ENCODE measurements at places on chromosomes 1 and 21.

GRCh38 chr1:212699625-212700222 lies at the start of gene BATF3:
Gene BATF3 (minus strand): TSS chr1:212699840. CDS start chr1:212699762, 78 bp downstream.
- DNase-seq = no peak

- DNase-seq = no peak
Measured at GRCh38 chr1:67530071-67530470, 99.9 kb upstream of the SERBP1 start.

GRCh38 chr1:82567348-82567747 lies 766.6 kb downstream of the ADGRL2 start:
- DNase-seq = no peak

DNA sequence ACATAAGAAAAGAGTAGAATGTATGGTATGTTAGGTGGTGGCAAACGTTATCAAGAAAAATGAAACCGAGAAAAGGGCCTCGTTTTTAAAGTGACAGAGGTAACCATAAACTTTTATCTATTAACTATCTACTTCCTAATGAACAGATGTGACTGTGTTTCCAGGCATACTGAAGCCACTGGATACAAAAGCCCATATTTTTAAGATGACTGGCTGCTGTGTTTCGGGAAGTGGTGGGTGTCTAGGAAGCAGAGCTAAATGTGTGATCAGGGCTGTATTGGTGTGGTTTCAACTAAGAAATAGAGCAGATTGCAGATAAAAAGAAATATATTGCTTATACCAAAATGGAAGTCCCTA lies 71.8 kb downstream of the CHRM3 start:
- DNase-seq = no peak

GRCh38 chr1:95384567-95384966 lies 150.6 kb downstream of the RWDD3 start:
- peak; percentile 10 for DNase-seq

- DNase-seq = no peak
Measured at GRCh38 chr1:103917795-103918194, 168.1 kb downstream of the AMY1C start.

DNA sequence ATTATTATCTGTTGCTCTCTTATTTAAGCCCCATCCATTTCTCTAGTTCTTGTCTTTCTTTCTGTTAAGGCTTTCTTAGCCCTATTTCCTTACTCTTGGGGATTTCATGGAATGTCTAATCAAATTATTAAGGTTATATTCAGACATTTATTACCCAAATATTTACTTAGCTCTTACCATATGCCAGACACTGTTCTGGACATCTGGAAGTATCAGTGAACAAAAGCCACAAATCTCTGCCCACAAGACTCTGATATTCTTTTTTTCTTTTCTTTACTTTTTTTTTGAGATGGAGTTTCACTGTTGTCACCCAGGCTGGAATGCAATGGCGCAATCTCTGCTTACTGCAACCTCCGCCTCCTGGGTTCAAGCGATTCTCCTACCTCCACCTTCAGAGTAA lies 74.3 kb upstream of the NBL1 start:
- DNase-seq = peak; percentile 33

GRCh38 chr1:167401260-167401873 lies 117.0 kb downstream of the CD247 start:
- DNase-seq = peak; percentile 23

- no peak for DNase-seq
Measured at GRCh38 chr1:61869691-61870109, 127.4 kb downstream of the PATJ start.

DNA sequence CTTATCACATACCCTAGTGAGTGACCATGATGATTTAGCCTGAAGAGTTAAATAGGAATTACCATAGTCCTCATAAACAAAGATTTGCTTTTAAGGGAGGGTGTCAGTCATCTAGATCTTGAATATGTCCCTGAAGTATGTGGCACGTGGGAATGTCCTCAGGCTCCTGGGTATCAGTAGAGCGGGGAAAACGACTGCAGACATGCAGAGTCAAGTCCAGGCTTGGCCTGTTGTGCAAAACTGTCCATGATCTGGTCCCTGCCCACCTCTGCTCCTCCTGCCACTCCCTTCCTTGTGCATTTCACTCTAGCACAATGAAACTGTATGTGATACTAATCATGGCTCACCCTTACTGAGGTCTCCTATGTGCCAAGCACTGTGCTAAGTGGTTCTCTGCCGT lies 12.9 kb downstream of the MOV10 start:
- no peak for DNase-seq

- DNase-seq = no peak
Measured at GRCh38 chr1:227798078-227798802, 17.2 kb upstream of the PRSS38 start.

GRCh38 chr1:48263041-48263440 lies 40.5 kb downstream of the SLC5A9 start:
- DNase-seq = no peak

DNA sequence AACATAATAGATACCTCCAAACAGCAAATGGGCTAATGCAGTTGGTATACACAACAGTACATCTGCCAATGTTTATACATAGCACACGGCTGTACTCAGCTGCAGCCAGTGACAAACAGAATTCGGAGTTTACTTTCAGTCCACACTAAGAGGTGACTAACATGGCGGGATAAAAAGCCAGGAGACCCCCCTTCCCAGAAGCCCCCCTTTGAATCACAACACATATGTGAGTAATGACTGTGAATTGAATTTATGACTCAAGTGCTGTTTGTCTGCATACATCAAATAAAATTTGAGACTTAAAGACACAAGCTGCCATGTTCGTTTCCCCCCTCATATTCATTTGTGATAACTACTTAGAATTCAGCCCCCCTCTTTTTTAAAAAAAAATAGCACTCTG lies 113.2 kb downstream of the RUNX1 start:
- peak; percentile 66 for DNase-seq

- no peak for DNase-seq
Measured at GRCh38 chr1:61743431-61743705, 1.1 kb downstream of the PATJ start.

DNA sequence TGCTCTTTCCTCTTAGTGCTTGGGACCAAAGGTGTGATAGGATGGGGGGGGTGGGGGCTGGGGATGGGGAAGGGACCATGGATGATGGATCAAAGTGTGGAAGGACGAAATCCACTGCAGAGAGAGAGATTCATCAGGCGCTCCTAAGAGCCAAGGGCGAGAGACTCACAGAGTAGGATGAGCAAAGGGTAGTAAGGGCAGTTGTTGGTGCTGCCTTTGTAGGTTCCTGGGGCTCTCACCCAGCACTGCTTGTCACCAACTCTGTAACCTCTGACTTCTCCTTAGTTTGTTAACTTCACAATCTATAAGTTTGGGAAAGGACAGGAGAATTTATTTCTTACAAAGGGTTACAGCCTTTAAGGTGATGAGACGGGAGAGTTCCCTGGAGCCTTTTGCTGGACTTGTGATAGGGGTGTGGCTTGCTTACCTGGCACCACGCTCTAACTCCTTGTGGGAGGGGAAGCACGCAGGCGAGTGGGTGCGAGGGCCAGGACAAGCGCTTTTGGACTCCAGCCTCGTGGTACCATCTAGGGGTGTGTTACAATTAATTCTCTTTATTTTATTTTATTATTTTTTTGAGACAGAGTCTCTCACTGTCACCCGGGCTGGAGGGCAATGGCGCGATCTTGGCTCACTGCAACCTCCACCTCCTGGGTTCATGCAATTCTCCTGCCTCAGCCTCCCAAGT lies 1.6 kb upstream of the PDXK start:
- DNase-seq = no peak

- DNase-seq = no peak
Measured at GRCh38 chr1:49048188-49048587, 271.5 kb upstream of the BEND5 start.

GRCh38 chr1:47624531-47624930 lies 186.7 kb downstream of the FOXD2 start:
- no peak for DNase-seq

- DNase-seq = no peak
Measured at GRCh38 chr1:21068937-21069336, 107.8 kb downstream of the EIF4G3 start.

GRCh38 chr1:119702384-119702783 lies 9.3 kb upstream of the PHGDH start:
- peak; percentile 87 for DNase-seq

GRCh38 chr1:89855413-89856123 lies 34.7 kb downstream of the LRRC8D start:
- peak; percentile 52 for DNase-seq

DNA sequence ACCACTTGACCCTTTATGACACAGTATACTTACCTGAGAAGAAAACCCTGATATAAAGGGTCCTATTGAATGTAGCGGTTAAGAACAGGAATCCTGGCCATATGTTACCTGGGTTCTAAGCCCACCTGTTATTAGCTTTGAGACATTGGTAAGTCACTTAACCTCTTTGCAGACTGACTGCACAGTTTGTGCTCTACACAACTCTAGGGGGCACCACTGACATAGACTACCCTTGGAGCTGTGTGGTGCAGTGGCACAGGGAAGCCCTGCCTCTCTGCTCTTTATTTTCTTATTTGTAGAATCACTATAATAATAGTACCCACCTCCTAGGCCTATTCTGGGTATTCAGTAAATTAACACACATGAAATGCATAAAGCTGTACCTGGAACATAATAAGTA lies 165.6 kb downstream of the C1orf94 start:
- DNase-seq = no peak

DNA sequence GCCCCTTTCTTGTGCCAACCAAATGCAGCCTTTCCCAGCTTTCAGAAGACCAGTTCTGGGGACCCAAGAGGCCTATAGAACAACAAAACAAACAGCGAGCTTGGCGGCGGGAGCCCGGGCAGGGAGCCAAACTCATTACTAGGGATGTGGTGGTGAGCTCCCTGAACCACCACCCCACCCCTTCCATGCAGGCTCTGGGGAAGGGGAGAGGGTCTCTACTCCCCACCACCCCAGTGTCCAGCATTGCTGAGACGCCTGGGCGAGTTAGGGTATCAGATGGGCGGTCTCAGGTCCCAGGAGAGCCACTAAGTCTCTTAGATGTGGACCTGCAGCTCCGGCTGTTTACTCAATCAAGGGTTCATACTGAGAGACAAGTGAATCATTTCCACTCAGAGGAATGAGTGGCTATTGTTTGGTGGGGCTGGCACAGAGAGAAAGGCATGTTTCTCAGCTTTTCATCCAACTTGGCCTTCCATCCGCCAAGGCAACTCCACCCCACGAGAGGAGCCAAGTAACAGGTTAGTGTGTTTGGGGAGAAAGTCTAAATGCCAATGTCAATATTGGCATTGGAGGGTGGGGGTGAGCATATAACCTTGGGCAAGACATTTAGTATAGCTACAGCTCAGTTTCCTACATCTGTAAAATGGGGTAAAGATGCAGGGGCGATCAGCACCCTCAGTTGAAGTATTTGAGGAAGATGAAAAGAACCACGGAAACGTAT lies 40.9 kb downstream of the PLXNA2 start:
- no peak for DNase-seq

- no peak for DNase-seq
Measured at GRCh38 chr1:237811633-237812032, 79.1 kb downstream of the ZP4 start.
